ENCODE measurements at places on chromosomes 6 and 20.

GRCh38 chr6:155085582-155086257 lies 90.6 kb downstream of the TIAM2 start:
- DNase-seq: no peak

DNA sequence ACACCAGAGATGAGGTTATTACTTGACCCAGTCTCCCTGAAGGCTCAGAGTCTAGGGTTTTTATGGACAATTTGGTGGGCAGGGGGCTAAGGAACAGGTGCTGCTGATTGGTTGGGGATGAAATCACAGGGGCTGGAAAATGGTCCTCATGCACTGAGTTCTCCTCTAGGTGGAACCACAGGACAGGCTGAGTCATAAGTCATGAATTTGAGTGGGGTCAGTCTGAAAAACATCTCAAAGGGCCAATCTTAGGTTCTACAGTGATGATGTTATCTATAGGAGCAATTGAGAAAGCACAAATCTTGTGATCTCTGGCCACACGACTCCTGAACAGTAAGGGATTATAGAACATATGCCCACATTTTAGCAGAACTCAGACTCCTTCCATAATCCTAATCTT lies 5.9 kb upstream of the MRS2 start:
- no peak for DNase-seq

- DNase-seq: no peak
These were observed 131.1 kb downstream of the OLIG3 start for GRCh38 chr6:137362878-137363804.

DNA sequence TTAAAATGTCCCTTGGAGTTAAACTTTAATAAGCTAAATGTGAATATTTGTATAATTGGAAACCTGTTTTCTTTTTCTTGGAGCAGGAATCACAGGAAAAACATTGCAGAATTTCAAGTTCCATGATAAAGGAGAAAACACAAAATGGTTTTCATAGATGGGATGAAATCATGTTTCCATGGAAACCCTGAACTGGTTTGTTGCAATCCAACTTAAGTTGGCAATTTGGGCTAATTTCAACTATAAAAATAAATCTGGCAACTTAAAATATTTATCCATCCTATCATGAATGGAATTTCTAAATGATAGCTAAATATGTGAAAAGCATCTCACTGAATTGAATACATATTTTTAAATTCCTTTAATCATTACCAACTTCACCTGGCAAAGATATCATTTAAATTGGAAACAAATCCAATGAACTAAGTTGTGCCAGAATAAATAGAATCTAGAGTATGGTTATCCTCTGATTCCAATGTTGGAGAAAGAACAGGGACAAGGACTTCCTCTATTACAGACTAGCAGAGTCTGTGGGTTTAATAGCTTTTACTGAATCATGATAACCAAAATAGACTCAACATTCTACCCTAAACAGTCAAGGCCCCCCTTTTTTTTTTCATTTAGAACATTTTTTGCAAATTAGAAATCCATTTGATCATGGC lies 33.2 kb downstream of the COL21A1 start:
- DNase-seq: no peak

- no peak for DNase-seq
These were observed 82.4 kb upstream of the FAM184A start for GRCh38 chr6:119160911-119161310.

- DNase-seq: no peak
These were observed 166.6 kb upstream of the RREB1 start for GRCh38 chr6:6941201-6941600.

DNA sequence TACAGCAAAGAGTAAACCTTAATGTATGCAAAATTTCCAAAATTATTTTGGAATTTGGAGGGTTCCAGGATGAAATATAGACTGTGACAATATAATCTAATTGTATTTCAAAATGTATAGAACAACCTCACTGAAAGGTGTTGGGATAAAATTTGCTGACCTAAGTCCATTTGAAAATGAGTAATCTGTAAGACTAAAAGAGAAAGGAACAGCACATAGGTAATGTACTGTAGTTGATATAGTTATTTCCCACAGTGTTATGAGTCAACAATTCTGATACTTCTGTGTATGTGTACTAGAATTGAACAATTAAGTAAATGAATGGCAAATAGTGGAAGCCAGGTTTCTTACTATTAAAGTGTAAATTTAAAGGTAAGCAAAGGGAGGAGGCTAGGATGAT lies 23.8 kb upstream of the ELOVL4 start:
- DNase-seq: no peak

GRCh38 chr6:33288141-33288920 lies 708 bp downstream of the WDR46 start:
- DNase-seq: no peak

GRCh38 chr20:32415494-32415893 lies 57.4 kb downstream of the ASXL1 start:
- no peak for DNase-seq

DNA sequence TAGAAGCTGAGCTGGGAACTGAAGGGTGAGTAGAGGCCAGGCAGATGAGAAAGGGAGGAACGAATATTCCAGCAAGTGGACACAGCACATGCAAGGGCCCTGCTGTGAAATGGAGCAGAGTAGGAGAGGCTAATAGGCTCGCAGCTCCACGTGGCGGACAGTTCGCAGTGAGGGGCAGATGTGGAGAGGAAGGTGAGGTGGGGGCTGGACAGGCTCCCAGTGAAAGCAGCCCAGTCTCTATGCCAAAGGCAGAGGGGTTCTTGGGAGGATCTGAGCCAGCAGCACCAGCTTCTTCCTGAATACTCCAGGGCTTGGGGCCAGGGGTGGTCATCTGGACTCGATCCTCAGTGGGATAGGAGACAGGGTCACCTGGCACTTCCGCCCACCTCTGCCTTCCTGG lies 81.0 kb downstream of the CEBPB start:
- DNase-seq: no peak

DNA sequence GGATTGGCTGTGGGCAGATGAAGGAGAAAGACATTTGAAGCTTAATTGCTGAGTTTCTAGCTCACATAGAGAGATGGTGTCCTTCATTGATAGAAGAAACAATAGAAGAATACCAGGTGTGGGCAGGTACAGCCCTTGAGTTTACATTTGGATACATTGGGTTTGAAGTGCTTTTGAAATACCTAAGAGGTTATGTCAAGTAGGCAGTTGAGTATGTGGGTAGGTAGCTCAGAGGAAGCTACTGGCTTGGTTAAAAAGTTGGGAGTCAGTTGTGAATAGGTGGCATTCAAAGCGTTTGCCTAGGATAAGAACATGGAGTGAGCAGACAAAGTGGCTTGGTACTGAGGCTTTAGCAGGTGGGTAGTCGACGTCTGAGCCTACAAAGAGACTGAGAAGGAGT lies 25.0 kb downstream of the NDUFAF5 start:
- no peak for DNase-seq

DNA sequence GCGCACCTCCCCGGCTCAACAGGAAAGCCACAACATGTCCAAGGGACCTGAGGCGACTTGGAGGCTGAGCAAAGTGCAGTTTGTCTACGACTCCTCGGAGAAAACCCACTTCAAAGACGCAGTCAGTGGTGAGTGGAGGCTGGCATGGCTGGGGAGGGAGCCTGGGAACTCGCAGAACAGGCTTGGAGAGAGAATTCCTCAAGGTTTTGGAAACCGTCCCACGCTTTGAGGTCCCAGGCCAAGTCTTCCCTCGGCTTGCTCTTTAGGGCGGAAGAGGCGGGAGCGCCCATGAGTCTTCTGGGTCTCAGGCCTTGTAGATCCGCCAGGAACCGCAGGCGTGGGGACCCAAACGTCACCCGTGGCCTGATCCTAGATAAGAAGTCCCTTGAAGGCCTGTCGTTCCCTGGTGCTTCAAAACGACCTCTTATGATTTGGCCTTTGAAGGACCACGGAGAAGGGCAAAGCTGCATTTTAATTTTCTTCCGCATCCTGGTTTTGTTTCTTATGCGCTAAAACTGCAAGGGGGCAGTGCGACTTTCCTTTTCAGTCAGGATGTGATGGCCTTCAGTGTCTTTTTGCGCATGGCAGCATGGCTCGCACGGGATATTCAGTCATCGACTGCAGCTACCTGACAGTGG lies 2.0 kb downstream of the LAMP5 start:
- no peak for DNase-seq

DNA sequence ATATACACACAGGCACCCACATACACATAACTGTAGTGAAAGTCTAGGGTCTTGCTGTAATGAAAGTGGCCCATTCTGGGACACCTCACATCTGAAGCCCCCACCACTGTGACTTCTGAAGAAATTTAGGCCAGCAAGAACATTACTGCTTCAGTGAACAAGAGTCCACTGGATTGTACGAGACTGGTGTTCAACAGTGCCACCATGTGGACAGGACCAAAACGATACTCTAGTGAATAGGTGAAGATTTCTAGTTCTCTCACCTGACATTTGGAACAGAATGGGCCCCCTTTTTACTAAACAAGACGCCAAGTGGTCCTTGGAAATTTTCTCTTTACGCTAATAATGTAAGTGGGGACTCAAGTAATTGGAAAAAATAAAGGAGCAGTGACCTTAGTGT lies 156.9 kb downstream of the MAFB start:
- DNase-seq: no peak

DNA sequence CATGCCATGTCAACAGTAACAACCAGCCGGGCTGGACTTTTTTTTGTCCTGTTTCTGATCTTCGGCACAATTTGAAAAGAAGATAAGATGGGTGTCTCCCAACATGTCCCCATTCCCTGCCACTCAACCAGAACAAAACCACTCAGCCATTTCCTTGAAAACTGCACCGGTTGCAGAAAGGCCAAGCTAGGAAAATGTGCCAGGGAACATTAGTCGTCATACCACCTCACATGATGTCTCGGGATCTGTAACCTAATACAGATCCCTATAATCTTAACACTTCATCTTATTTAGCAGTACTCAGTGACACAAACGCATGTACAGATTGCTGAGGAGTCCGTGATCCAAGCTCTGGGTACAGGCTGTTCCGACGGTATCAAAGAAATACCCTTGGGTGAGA lies 46.5 kb downstream of the ALDH8A1 start:
- DNase-seq: no peak

- no peak for DNase-seq
These were observed 85.2 kb downstream of the MDGA1 start for GRCh38 chr6:37612475-37612874.

- no peak for DNase-seq
These were observed 211.6 kb upstream of the SNX9 start for GRCh38 chr6:157611406-157611805.

DNA sequence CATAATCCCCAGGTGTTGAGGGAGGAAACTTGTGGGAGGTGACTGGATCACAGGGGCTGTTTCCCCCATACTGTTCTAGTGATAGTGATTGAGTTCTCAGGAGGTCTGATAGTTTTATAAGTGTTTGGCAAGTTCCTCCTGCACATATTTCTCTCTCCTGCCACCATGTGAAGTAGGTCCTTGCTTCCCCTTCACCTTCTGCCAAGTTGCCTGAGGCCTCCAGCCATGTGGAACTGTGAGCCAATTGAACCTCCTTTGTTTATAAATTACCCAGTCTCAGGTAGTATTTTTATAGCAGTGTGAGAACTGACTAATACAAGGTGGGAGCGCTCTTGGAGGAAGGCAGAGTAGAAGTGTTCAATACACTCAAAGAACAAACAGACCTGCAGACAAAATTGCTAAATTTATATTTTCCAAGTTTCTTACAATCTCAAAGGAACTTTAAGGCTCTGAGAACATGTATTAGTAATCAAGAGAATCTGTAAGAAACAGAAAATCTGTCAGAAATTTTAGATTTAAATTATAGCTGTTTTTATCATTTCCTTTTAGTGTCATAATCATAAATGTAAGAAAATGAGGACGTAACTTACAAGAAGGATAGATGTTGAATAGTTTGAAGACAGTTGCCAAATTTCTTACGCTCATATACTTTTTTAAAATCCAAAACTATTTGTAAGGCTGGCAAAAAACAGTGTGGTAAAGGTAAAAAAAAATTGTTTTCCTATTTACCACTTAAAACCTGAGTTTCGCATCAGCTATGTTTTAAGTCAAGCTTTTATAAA lies 77.7 kb downstream of the ASCC3 start:
- DNase-seq: no peak

DNA sequence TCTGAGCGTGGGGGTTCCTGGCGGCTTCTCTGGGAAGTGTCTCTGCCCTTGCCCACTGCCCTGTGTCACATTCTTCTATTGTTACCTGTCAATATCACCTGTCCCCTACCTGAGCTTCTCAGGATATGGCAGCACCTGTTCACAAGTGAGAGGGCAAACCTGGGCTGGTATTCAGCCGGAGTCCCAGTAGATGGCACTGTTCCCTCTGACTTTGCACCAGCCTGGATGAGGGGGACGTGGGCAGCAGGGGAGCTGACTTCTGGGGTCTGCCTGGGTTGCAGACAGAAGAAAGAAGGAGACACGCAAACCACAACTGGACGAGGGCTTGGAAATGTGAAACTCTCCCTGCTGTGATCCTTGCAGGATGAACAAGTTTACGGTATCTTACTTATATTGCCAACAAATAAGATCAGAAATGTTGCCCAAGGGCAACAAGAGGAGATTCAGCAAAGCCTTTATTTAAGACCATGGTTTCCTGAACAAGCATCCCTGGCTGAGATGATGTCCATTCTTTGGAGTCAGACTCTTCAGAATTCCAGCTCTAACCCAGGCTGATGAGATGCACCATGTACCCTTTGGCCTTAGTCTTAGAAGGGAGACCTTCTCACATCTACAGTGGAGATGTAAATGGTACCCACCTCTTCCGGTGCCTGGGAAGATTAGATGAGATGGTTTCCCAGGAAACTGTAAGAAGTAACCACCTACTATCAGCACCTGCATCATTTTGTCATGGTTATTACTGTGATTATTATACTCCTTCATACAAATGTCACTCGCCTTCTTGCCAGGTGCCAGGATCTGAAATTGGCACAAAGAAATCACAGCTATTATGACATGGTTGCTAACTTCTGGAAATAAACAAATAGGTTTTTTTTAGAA lies 400.0 kb upstream of the CDH4 start:
- no peak for DNase-seq

DNA sequence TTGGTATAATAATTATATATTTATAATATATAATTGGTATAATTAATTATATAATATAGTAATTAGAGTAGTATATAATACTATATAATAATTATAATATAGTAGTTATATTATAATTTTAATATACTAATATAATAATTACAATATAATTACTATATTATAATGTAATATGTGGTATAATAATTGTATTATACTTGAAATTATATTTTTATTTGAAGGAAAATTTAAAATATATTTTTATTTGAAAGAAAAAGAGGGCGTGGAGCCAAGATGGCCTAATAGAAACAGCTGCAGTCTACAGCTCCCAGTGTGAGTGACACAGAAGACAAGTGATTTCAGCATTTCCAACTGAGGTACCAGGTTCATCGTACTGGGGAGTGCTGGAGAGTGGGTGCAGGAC lies 365.9 kb downstream of the MMUT start:
- DNase-seq: no peak
